ENCODE measurements at places on chromosomes 6 and 20. TPM values are rescaled to one million over a fixed set of nuclear protein-coding genes. Genes with fewer than 3 reads are reported as not detected.

Gene SAMD5
- 0.10 TPM for total RNA-seq

Gene TENT5A
- 15.5 TPM for total RNA-seq

Gene CRISP3
- total RNA-seq: not detected

GRCh38 chr6:41352907-41353306 lies 17.5 kb downstream of the NCR2 start:
- no peak for DNase-seq

GRCh38 chr6:21850691-21851090 lies 257.1 kb downstream of the SOX4 start:
- no peak for DNase-seq
